ENCODE measurements at places on chromosomes 4 and X.

DNA sequence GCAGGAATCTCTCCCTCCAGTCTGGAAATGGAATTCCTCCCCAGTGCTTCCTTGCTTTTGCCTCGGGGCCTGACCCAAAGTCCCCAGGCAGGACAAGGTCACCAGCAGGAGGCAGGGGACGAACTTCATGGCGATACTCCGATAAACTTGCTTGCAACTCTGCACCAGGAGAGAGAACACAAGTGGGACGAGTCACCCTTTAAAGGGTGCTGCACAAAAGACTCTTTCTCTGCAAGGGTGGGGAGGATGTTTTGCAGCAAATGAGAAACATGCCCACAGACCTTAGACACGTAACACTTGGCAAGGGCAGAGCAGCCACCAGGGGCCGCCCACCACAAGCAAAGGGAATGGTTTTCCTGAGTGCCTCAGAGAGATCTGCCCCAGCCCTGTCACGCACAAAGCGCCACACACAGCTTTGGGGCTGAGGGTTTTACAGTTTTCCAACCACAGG is at the start of gene FGFBP2:
Gene FGFBP2 (minus strand): TSS at position 175 of the 451 bp plus-strand sequence. CDS start 46 bp downstream, at position 129.
- peak; percentile 48 for DNase-seq

- no peak for DNase-seq
These were observed 66.3 kb downstream of the TAB3 start for GRCh38 chrX:30822764-30823163.

DNA sequence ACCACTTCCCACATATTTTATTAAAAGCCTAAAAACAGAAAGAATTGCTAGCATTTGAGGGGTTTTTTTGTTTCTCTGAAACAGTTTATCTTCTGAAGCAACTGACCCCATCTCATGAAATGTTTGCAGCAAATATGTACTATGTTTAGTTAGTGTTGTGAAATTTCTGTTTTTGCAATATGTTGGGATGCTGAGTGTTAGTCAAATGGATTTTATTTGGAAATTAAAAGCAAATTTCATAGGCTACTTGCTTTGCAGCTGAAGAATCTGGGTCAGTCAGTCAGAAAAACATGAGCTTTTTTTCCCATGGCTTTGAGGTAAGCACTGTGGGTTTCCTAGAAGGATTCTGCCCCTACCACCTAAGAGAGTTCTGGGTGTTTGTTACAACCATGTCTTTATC is 184.9 kb upstream of the DKK2 start:
- DNase-seq, result no peak

DNA sequence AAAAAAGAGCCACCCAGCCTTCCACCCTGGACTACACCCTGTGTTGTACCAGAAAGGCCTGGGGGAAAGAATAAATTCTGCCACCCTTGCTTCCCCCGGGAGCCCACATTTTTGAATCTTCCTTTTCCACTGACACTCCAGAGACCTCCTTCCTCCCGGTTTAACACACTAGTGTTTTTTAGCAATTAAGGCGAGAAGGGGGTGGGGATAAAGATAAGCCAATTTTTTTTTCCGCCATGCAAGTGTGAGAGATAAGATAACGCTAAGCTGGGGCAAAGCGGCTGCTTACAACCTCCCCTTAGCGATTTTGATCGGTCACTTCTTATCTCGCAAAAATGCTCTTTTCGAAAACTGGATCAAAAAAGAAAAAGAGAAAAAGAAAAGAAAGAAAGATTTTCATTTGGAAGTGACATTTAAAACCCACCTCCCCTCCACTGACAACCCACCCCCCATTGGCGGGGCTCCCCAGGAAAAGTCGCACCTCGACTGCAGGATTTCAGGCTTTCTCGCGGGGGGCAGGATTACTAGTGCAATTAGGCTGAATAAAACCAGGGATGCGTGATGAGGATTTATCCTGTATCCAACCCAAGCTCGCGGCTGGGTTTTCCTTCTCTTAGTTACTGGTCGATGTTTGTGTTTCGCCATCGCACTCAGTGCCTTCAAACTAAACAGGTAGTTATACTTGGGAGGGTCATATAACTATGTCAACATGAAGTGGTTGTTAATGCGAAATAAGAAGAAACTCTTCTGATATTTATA is 6.0 kb upstream of the BCOR start:
- no peak for DNase-seq

DNA sequence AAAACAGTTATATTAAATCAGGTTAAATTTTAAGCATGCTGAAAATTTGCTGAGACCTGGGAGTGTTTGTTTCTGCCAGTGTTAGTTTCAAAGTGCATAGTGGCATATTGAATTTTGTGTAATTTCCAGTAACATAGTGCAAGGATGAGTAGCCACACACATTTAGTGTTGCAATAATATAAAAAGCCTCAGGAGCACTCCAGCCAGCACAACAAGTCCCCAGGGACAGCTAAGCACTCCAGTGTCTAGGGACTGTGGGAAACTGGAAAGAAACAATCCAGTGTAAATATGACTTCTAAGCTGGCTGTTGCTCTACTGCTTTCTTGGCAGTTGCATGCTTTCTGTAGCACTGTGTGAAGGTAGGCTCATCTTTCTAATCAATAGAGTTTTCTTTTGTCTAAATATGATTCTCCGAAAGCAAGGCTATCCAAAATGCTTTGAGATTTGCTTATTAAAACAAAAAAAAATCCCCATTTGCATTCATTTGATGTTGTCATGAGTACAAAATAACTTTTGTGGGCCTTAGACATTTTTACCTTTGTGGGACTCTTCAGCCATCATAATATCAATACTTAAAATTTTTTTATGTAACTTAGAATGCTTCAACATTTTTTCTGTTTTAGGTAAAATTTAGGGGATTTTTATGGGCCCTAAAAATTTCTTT is 24.2 kb upstream of the CXCL2 start:
- DNase-seq, result no peak

DNA sequence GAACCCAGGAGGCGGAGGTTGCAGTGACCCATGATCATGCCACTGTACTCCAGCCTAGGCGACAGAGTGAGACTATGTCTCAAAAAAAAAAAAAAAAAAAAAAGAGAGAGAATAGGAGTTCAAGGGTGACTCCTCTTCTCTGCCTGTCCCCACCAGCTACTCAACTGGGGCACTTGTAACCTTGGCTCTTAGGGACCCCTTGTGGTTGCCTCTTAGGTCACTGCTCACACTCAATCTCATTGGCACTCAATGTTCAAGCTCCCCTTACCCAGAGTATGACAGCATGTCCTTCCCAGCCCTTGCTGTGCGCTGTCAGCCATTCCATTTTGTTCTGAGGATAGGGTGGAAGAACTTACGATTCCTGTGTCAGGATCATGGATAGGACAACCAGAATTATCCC is 82.4 kb upstream of the BEND4 start:
- no peak for DNase-seq

- DNase-seq, result no peak
These were observed 187.3 kb upstream of the RASGEF1B start for GRCh38 chr4:81659051-81659450.

DNA sequence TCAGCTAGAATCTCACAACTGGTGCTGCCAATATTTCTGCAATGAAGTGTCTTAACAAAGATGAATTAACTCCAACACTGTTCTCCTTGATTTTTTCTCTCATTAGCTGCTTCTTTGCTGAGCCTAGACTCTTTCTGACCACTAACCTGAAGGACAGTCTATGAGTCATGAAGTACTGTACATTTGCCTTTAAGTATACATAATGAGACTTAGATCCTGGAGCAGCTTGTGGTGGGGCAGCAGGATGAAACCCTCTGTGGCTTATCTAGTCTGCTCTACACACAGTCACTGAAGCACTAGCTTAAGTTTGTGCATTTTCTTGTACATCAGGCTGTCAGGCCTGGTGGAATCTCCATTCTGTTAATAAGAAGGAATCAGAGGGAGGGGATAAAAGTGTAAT is 307.4 kb upstream of the SMIM31 start:
- no peak for DNase-seq

- DNase-seq, result no peak
These were observed 174.0 kb upstream of the MAP3K15 start for GRCh38 chrX:19689170-19689779.

DNA sequence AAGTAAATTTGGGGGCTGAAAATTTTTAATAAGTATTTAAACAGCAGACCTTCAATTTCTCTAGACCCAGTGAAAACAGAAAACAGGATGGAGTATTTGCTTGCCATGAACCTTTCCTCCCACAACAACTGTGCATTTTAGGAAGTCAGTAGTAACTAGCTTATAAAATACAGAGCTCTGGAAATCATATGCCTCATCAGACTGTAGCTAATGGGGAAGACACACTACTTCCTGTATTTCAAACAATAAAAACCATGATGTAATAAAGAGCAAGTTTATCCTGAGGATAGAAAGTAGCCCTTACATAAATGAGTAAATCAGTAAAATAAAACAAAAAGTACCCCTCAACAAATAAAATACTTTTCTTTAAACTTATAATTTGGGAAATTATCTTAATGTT is 280.1 kb upstream of the ZFP42 start:
- DNase-seq, result no peak

DNA sequence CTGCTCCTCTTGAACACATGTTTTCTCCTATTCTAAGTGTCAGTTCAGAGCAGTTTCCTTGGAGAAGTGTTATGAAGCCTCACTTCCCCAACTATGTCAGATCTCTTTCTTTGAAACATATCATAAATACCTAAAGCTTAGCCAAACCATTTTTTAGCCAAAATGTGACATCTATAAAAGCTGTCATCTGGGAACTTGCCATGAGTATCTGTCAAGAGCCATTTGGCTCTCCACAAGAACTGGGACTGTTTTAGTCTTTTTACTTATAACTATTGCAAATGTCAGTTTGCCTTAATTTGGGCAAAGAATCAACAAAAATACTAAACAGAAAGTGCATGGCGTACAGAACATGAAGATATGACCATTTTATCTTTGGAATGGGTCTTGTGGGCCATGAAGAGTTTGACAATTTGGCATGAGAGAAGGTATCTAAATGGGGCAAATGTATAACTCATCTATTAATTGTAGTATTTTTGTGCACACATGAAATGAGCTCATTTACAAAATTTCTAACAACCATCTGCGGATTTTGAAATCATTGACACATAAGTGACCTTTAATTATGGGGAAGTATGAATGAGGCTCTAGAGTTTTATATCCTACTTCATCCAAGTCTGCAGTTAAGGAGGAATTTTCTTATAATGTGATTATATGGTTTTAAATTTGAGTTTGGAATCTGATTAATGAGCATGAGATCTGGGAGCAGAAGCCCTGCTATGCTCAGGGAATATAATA is 129.1 kb upstream of the PACRGL start:
- no peak for DNase-seq

DNA sequence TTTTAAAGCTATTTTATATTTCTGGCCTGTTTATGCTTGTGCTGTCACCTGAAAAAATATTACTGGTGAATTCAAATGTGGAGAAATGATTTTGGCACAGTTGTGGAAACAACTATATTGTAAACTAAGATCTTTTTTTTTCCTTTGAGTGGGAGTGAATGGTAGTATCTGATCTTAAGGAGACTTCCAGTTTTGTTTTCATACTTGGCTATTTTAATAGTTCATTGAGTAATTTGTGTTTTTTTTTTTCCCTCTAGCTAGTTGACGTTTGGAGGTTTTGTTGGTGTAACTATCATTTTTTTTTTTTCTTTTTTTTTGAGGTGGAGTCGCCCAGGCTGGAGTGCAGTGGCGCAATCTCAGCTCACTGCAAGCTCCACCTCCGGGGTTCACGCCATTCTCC is 10.5 kb downstream of the STAG2 start:
- DNase-seq, result no peak

DNA sequence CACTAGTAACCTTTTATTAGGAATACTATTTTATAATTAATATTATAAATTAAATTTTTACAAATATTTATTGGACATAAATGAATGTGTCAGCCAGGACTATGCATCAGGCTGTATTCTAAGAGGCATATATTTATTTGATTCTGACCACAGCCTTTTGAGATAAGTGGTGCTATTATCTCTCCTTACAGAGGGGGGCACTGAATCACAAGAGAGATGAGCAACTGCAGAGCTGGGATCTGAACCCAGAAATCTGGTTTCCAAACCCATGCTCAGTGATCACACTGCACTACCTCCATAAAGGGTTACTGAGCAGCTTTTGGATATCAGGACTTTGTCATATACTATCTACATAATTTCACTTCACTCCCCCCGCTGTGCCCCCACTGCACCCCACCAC is 322.0 kb downstream of the TMA16 start:
- DNase-seq, result no peak

DNA sequence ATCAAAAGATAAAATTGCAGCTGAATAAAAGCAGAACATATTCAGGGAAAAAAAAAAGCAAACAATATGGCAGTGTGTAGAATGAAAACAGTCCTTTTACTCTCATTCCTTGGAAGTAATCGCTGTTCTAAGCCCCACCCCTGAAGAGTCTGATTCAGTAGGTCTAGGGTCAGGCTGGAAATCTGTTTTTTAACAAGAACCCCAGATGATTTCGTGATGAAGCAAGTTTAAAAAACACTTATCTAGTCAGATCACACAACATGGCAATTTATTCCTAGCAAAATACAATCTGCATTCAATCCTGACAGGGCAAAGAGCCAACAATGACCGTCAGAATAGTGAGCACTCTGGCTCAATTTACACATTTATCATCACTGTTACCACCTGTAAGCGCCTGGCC is 16.1 kb downstream of the FAM120C start:
- no peak for DNase-seq

DNA sequence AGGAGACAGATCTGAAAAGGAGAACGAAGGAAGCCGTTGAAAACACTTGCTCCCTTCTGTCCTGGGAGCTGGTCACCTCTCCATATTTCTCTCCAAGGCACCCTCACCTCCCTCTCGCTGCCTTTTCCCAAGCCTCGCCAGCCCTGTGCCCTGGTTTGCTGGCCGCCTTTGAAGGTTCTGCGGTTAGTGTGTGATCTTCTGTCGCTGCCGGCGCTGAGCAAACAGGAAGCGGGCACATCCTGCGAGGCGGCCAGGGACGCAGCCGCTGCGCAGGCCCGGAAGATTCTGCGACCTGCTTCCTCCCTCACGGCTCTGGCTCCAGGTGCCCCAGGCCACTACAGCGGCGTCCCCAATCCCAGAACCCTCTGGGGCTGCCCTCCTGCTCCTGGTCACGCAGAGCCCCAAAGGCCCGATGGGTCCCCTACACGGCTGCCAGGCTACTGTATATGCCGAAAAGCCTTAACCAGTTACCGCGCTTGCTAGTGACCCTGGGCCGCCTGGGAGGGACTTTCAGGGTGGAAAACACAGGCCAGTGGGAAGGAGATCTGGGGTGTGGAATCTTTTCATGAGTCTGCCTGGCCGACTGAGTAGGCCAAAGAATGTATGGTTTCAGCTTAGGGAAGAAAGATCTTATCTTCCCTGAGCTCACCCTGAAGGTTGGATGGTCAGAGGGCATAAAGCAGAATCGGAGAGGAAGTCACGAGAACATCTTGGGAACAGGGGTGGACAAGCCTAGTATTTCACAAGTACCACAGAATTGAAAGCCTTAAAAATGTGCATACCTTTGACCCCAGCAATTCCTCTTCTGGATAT is 2.3 kb upstream of the SASH3 start:
- no peak for DNase-seq

All from AG08396 (cell line).